ENCODE measurements at places on chromosomes 5 and 9.

- no peak for DNase-seq
Measured at GRCh38 chr9:36479101-36479500, 79.0 kb upstream of the RNF38 start.

DNA sequence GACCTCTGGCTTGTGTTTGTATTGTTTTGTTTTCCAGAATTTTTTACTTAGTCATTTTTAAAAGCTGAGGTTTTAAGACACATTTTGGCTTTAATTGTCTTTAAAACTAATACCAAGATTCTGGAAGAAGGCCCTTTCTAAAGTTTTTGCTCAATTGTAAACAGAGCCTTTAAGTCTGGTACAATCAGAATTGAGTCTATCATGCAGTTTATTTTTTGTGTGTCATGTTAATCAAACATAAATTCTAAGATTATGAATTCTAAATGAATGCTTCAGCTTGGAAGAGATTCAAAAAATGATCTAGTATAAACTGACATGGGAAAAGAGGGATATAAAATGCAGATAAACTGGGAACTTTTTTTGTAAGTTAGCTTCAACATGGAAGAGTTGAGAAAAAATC is 882.7 kb downstream of the TLE1 start:
- no peak for DNase-seq

DNA sequence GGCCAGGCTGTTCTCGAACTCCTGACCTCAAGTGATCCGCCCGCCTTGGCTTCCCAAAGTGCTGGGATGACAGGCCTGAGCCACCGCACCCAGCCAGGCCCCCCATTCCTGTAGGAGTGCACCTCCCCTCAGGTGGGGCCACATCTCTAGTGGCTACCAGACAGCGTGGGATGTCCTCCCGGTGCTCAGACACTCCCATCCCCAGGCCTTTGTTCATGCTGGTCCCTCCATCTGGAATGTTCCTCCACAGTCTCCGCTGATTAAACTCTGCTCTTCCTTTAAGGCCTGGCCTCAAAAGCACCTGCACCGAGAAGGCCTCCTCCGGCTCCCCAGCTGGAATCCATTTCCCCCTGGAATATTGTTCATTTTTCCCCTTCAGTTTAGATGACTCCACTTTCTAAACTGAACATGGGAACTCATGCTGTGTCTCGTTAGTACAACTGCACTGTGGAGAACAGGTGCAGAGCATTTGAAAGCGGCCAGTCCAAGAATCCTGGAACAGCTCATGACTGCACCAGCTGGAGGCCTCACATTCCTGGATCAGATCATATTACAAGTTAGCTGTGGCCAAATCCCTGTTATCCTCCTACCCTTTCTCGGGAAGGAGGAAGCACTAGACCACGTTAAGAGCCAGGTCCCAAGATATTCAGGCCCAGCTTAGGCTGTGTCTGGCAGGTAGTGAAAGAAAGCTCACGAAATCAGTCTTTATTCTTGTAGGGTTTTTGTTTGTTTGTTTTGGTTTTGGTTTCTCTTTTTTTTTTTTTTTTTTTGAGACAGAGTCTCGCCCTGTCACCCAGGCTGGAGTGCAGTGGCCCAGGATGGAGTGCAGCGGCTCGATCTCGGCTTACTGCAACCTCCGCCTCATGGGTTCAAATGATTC is 10.8 kb upstream of the PRRC2B start:
- DNase-seq, result no peak

GRCh38 chr9:86459191-86459590 is 105.0 kb upstream of the TUT7 start:
- DNase-seq, result no peak

DNA sequence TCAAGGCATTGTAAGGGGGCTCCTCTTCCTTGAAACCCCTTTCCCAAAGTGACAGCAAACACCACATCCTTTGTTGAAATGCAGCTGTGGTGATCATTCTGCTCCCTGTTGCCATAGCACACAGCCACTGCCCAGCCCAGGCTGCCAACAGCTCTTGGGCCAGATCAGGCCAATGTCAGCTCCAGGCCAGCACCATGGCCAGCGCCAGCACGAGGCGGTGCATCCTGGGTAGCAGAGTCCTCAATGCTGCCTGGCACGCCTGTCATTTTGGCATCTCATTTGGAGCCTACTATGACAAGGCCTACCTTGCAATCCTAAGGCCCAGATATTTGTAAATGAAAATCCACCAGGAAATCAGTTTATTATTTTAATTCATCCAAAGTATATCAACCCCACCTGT is 390.6 kb downstream of the DNAH5 start:
- no peak for DNase-seq

GRCh38 chr5:13325765-13326164 is 618.7 kb downstream of the DNAH5 start:
- DNase-seq, result no peak

DNA sequence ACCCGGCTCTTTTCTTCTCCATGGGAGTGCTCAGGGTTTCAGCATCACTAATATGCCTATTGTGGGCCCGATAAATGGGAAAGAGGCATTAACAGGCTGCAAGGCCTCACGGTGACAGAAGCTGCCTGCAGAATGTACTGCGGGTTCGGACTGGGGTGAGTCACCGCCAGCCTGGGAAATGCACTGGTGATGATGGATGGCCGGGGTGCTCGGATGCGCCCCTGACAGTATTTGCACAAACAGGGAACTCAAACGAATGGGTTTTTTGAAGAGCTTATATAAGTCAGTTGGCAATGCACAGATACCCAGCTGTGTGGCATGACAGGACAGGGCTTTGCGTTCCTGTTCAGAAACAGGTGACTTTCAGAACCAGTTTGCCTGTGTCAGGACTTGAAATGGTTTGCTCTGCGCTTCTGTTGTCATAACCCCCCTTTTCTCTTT is 42.0 kb upstream of the PITX1 start:
- DNase-seq, result no peak

DNA sequence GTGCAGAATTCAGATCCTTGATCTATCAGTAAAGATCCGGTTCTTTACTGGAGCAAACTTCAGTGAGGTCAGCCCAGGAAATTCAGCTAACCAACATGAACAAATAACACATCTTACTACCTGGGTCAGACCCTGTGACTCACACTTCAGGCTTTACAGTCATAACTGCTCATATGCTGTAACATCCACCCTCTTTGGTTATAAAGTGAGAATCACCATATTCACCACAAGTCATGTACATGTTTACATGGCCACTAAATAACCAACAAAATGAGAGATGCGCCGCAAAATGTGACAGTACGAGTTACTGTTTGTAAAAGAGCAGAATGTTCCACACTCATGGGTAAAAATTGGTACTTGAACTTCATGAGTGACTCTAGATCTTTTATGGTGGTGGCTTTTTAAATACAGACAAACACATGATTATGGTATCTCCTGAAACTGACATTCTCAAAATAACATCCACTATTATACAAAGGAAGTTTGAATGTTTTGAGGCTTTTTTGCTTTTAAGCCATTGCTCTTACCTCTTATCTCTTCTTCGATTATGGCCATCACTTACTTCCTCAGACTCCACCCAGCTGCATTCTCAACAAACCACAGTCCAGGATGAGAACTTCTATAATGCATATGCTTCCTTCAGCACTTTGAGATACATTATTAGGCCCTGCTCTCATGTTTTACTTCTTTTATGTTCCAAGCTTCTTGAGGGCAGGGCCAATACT is 516.6 kb downstream of the RAB3C start:
- peak; percentile 42 for DNase-seq

- DNase-seq, result no peak
Measured at GRCh38 chr5:31703757-31704156, 64.8 kb downstream of the PDZD2 start.

DNA sequence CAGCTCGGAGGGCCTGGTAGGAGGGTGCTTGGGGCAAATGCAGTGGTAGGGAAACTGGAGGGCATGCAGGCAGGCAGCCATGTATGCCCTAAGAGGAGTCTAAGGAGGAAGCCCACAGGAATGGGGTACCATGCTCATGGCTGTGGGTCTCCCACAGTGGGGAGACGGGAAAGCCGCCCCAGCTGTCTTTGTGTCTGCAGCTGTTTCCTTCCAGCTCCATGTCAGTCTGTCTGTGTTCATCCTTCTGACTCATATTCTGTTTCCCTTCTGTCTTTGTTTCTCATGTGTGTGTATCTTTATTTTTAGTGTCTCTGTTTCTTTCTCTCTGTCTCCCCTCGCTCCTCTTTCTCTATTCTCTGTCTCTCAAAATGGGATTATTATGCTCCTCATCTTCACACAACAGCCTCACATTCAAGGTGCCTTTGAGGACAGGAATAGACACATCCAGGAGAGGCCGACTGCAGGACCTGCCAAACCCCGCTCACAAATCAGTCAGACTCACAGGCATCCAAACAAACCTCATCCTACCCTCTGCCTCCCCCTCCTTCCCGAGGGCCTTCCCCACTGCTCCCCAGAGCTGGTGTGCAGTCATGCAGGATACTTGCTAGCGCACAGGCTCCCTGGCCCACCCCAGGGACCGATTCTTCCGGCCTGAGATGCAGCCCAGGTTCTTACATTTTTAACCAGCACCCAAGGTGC is 68.4 kb upstream of the RARS1 start:
- no peak for DNase-seq

DNA sequence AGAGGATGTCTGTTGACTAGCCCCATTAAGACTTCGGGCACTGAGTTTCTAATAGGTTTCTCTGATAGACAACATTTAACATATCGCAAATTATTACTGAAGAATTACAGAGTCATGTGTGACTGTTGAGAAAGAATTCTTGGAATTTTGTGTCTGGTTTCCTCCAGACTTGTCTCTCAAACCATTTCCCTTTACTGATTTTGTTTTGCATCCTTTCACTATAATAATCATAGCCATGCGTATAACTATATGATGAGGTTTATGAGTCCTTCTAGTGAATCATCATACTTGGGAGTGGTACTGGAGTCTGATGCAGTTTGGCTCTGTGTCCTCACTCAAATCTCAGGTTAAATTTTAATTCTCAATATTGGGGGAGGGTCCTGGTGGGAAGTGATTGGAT is 27.0 kb downstream of the ZNF169 start:
- no peak for DNase-seq

GRCh38 chr5:76956033-76956432 is 3.2 kb downstream of the CRHBP start:
- no peak for DNase-seq

DNA sequence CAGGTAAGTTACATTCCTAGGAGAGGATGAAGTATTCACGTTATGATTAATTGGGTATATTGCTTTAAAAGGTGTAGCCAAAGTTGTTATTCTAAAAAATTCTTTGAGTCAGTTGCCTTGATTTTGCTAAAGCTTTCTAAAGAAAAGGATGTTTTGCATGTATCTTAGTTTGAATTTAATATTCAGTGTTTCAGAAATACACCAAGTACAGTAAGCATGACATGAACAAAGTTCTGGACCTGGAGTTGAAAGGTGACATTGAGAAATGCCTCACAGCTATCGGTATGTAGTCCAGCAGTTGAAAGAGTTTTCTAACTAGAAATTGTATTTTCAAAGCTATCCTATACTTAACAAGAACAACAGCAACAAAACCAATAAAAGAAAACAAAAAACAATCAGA is 14.2 kb downstream of the ANXA1 start:
- DNase-seq, result no peak

GRCh38 chr5:173232499-173233346 is 2.3 kb downstream of the NKX2-5 start:
- DNase-seq, result no peak

DNA sequence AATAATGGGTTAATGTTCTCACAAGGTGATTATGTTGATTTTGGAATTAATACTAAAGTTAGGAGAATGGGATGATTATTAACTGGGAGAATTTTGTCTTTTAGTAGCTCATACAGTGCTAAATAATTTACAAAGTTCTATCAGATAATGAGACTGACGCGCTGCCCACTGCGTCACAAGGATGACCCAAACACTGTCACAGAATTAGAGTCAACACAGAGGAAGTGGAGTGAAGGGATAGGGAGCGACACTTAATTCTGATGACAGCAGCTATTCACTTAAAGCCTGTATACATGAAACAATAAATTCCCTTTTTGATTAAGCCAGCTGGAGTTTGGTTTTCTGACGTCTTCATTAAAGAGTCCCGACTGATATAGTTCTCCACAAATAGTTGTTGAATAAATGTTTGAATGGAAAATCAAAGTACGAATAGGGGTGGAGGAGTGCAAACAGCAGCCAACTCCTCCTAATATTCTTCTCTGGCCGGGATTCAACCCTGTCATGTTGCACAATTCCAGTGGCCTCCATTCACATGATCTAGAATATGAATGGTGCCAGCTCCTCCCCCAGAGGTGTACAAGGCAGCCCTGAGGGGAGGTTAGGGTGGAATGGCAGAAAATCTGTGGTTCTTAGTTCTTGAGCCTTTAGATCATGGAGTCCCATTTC is 140.3 kb downstream of the PCSK1 start:
- no peak for DNase-seq

GRCh38 chr9:111605041-111605559 is 5.7 kb upstream of the PTGR1 start:
- no peak for DNase-seq

DNA sequence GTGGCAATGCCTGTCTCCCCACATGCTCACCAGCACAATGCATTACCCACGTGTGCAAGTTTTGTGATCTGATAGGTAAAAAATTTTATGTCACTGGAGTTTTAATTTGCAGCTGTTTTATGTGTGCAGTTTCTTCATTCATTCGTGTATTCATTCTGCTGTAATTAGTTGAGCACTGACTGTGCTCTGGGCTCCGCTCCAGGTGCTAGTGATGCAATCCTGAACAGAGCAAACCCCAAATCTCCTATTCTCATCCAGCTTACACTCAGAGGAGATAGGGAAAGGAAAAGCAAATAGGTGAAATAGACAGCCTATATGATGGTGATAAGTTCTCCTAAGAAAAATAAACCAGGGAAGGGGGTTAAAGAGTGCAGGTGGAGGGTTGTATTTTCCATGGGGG is 148.4 kb downstream of the TENT4A start:
- no peak for DNase-seq

DNA sequence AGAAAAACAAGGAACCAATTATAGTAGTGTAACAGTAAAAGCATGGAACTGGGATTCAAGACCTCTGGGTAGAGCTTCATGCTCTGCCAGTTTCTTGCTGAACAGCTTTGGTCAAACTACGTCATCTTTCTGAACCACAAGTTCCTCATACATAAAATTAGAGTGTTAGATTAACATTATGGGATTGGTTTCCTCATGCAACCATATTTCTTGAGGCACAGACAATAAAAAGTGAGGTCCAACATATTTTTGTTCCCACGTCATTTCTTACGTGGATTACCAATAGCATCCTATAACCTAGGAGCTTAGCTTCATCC is 354.8 kb downstream of the TMEM232 start:
- DNase-seq, result no peak

GRCh38 chr5:118447350-118447749 is 541.0 kb downstream of the DTWD2 start:
- DNase-seq, result no peak
